ENCODE measurements at places on chromosomes 7 and 10. TPM values are rescaled to one million over a fixed set of nuclear protein-coding genes. Genes with fewer than 3 reads are reported as not detected.
A peak's percentile ranks its signal among the peaks of the same experiment; 100 is the strongest.

- H3K27me3 ChIP-seq, result no peaks in the 10 kb centered on the region
- H3K27ac ChIP-seq, result no peak overlapping the region
- no peaks in the 10 kb centered on the region for H3K36me3 ChIP-seq
- no peak for DNase-seq
- no peak overlapping the region for H3K4me3 ChIP-seq
These were observed 12.9 kb downstream of the AGK start for GRCh38 chr7:141563956-141564623.

DNA sequence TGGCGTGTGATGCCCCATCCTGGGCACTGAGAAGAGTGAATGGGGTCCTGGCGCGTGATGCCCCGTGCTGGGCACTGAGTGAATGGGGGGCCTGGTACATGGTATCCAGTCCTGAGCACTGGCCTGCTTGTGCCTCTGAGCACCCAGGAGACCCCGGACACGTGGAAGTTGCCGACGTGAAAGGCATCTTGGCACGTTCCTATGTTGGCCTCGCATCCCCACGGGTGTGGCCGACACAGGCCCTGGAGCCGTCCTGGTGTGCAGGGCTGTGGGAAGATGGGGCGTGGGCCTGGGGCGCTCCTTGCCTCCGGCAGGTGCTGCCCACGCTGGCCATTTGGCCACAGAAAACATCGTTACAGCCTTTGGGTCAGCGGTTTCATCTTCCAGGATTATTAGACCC is 35.5 kb downstream of the CFAP46 start:
- H3K36me3 ChIP-seq, result no peaks in the 10 kb centered on the region
- H3K4me3 ChIP-seq, result no peak overlapping the region
- DNase-seq, result peak; percentile 14

- no peak overlapping the region for H3K27ac ChIP-seq
- no peaks in the 10 kb centered on the region for H3K36me3 ChIP-seq
- no peaks in the 10 kb centered on the region for H3K4me1 ChIP-seq
- no peaks in the 10 kb centered on the region for H3K27me3 ChIP-seq
- no peak overlapping the region for H3K4me3 ChIP-seq
- DNase-seq, result no peak
These were observed 607.6 kb upstream of the PFKP start for GRCh38 chr10:2459713-2460112.

Gene CTAGE15
- total RNA-seq, result 0.33 TPM

Data from ovary (tissue), 10 donors.